ENCODE measurements at places on chromosomes 2 and 18.
A peak's percentile ranks its signal among the peaks of the same experiment; 100 is the strongest.

- no peak for DNase-seq
Measured at GRCh38 chr18:50969448-50969847, 1.6 kb downstream of the ELAC1 start.

DNA sequence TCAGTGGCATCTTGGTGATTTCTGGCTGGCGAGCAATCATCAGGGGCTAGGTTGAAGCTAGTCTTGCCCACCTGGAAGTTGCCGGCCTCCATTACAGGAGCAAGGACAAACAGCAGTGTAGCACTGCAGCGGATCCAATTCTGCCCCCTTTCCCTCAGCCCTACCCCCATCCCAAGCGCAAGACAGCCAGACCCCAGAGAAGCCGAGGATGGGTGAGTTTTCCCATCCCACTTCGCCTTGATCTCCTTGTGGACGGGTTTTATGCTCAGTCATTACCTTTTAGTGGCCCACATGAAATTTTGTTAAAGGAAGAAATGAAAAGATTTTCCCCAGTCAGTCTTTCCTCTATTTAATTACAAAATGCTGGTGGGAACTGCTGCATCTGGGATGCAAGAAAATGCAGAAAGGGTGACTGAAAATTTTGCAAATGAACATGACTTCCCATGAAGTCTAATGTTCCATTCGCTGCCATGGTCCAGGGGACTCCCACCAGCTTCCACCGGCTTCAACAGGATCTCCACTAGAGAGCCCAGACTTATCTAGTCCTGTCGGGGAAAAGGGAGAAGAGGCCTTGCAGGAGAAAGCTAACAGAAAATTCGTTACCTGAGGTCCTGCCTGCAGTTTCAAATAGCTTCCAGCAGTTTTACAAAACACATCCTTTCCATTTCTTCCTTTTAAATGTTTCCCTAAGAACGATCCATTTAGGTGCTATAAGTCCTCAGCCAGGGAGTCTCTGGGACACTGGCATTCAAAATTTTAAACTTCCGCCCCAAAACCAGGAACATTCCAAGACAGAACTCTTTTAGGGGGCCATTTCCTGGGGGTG is 1.9 kb upstream of the HOXD9 start:
- no peak for DNase-seq

- no peak for DNase-seq
Measured at GRCh38 chr2:79275197-79275596, 115.6 kb upstream of the REG3A start.

GRCh38 chr2:10415048-10415447 is 33.1 kb downstream of the ODC1 start:
- no peak for DNase-seq

GRCh38 chr2:71672826-71673795 is 219.8 kb downstream of the DYSF start:
- DNase-seq: no peak

GRCh38 chr18:48544661-48545415 is 6.0 kb downstream of the CTIF start:
- no peak for DNase-seq

DNA sequence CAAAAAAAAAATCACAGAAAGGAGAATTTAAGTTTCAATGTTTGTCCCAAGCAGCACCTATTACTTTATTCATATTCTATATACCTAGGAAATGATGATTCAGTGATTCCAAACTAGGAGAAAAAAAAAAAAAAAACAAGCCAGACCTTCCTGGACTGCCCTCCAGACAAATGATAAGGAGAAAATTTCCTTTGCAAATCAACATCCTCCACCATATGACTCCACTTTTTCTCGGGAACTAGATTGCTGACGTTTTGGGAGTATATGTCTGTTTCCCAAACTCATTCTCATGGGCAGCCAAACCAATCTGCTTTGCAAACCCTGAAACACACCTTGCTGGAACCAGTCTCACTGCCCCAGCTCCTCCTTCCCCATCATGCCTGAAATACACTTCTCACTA is 16.8 kb downstream of the AP1S3 start:
- DNase-seq: no peak

GRCh38 chr2:203361495-203361894 is 33.3 kb downstream of the ABI2 start:
- no peak for DNase-seq

DNA sequence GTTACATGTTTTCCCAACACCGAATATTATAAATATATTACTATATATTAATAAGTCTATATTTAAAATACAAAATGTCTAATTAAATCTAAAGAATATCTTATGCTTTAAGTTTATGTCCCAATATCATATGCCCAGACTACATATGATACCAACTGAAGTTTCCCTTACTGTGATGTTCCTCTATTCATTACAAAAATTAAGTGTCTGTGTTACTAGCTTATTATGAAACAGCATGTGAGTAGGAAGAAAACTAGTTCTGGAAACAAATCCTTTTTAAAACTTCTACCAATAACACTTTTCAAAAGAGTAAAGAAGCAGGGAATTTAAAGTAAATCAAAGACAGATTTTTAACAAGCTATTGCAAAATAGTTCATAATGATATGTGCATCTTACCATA is 17.8 kb downstream of the HNRNPLL start:
- no peak for DNase-seq

GRCh38 chr2:222442665-222443064 is 18.3 kb downstream of the SGPP2 start:
- DNase-seq: no peak

- no peak for DNase-seq
Measured at GRCh38 chr2:103942199-103942598, 911.7 kb upstream of the POU3F3 start.

DNA sequence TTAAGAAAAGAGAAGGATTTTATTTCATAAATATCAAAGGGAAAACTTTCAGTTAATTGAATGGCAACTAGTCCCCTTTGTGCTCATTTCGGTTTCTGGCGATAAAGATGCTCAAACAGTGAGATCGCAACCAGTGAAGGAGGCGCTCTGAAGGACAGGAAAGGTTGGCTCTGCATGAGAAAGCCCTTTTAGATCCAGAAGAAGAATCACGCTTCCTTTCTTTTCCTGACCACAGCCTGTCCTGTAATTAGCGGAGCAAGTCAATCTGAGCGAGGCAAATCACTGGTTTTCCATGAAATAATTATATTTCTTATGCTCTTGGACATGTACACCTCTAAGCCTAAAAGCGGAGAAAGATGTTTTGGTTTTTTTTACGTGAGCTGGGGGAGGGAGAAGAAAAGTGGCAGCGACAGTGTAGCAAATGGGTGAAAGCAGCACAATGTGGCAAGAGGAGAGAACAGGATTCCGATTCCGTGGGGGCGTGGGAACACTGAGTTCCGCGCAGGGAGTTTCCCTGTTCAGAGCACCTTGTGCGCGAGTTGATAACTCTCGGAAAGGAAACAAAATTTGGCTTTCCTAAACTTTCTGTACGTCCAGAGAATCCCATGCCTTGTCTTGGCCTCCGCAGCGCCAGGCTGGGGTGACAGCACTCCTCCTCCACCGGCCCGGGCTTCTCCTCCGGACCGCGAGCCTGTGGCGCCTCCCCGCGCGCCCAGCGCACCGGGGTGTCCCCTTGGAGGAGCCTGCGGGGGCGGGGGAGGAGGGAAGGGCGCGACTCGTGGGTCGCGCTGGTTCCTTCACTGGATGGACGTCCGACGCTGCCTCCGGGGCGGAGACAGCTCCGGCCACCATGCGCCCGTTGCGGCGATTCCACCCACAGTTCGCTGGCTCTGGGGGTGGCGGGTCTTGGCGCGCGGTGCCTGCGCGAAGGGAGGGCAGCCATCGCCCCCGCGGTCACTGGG is 620 bp upstream of the SLC9A2 start:
- no peak for DNase-seq

- DNase-seq: no peak
Measured at GRCh38 chr2:169978402-169979017, 151.3 kb downstream of the UBR3 start.

GRCh38 chr2:181042706-181043105 is 62.3 kb downstream of the UBE2E3 start:
- DNase-seq: no peak

DNA sequence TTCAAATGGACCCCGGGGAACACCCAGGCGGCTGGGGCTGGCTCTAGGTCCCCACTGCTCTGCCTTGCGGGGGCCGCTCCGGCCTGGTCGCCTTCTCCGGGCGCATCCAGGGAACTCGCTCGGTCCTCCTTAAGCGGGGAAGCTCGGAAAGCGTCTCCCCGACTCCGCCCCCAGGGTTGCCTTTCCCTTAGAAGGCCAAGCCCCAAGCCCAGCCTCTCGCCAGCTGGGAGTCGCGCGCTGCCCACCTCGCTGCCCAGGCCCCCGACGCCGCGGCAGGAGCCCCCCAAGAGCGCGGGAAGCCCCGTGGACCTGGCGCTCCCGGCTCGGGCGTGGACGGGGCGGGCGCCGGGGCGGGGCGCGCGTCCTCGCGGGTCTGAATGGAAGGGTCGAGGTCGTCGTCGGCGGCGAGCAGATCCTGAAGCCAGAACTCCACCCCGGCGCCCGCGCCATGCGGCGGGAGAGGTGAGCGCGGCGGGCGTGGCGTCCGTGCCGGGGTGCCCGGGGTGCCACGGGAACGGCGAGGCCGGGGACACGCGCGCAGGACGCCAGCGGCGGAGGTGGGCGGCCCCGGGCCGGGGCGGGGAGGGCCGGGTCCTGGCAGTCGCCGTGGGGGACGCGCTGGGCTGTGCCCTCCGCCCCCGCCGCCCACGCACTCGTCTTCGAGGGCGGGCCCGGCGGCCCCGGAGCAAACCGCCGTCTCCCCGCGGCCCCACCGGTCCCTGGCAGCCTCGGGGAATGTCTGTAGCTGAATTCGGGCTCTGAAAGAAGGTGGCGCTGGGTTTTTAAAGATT is at the start of gene BOK:
TSS of gene BOK (plus strand) at position 214 of the 791 bp plus-strand sequence. CDS start 739 bp downstream, outside the sequence.
- peak; percentile 30 for DNase-seq

- DNase-seq: no peak
Measured at GRCh38 chr18:79818631-79819030, 20.9 kb downstream of the KCNG2 start.

GRCh38 chr2:45796500-45796899 is 145.0 kb downstream of the PRKCE start:
- DNase-seq: no peak

GRCh38 chr2:235992024-235992423 is 176.2 kb downstream of the GBX2 start:
- DNase-seq: no peak

GRCh38 chr2:132671151-132671835 is 1.3 kb upstream of the LYPD1 start:
- DNase-seq: no peak

GRCh38 chr18:76488190-76488589 is 6.9 kb downstream of the ZNF516 start:
- DNase-seq: no peak

- no peak for DNase-seq
Measured at GRCh38 chr2:37642907-37643729, 28.3 kb downstream of the CDC42EP3 start.

GRCh38 chr2:174605687-174606086 is 8.1 kb upstream of the WIPF1 start:
- DNase-seq: no peak

GRCh38 chr18:38198526-38198925 is 632.9 kb upstream of the CELF4 start:
- DNase-seq: no peak

All from HFF-Myc (cell line).